ENCODE measurements at places on chromosomes 13 and 19.

- no peak for DNase-seq
Observed at GRCh38 chr19:42111811-42112210, 20.4 kb downstream of the POU2F2 start.

DNA sequence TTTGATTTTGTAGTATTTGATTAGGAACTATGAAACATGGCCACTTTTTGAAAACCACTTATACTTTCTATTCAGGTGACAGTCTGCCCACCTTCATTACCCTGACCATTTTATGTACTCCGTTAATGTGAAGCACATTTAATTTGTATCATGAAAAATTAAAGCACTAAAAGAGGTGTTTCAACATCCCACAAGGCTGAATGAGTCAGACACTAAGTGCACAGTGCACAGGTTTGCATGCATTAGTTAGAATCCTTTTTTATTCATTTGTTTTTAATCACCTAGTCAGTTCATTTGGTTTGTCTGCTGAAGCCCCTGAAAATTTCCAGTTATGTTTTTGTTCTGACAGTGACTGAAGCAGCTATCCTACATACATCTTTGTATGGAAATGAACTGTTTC lies 271.0 kb downstream of the SLITRK5 start:
- DNase-seq = no peak

DNA sequence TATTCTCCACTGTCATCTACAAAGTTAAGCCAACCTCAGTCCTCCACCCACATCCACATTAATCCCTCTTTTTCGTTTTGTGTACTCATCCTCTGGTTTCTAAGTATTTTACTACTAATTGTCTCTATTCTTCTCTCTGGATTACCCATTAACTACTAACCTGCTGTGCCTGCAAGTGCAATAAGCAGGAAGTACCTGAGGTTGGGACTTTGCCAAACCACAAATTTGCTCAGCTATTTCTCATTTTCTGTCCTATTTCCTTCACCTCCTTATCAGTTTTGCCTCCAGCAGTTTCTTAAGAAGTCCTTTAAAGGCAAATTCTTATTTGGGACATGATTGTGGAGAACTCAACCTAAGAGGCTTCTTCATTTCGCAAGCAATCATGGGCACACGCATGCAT lies 1708.9 kb downstream of the SLITRK5 start:
- DNase-seq = no peak

DNA sequence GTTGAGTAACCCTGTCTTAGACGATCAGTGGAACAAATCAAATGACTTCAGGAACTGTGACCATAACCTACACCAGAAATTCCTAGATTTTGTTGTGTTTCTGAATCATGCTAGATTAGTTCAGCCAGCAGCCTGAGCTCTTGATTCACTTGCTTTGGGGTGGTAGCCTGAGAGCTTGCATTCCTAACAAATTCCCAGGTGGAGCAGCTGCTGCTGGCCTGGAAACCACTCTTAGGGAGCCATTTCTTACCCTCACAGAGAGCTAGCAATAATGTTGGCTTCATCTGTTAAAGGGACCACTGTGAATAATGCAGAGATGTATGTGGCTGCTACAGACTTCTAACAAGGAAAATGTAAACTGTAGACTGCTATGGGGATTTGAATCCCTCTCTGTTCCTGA lies 388.1 kb upstream of the PRR20A start:
- no peak for DNase-seq

- peak; percentile 85 for DNase-seq
Observed at GRCh38 chr13:78779608-78780007, 120.7 kb upstream of the OBI1 start.

DNA sequence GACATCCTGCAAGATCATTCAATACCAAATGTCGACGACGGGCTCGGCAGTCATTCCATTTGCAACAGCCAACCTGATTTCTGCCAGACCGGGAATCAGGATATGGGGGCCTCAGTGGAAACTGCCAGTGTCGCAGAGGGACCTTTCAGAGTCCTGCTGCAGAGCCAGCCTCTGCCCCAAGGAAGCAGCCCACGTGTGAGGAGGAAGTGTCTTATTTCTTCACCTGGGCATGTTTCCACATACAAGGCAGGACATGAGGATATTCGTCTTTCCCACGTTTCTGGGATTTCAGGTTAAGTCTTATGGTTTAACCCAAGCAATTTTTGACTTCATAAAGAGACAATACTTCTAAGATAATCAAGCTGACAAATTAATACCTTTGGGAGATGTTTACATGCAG lies 69.9 kb downstream of the ABCC4 start:
- no peak for DNase-seq

DNA sequence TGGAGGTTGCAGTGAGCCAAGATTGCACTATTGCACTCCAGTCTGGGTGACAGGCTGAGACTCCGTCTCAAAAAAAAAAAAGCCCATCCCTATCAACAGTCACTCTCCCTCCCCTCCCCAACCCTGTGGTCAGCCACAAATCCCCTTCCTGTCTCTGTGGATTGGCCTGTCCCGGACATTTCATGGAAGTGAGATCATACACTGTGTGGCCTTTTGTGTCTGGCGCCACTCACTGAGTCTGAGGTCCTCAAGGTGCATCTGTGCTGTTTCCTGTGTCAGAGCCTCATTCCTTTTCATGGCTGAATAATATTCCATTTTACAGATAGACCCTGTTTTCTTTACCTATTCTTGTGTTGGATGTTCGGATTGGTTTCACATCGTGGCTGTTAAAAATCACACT lies 149.5 kb downstream of the PTPRS start:
- DNase-seq = no peak

DNA sequence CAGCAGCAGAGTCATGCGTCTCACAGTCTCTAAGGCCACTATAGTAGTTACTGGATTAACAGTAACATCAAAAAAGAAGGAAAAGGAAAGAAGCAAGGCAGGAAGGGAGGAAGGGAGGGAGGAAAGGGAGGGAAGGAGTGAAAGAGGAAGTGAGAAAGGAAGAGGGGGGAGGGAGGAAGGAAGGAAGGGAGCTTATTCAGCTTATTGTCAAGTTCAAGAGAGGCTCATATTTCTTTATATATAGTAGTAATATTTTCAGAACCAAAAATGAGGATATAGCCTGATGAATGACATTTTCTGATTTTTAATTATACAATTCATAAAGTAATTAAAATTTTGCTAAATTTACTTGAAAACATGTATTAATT lies 17.7 kb upstream of the RUBCNL start:
- DNase-seq = no peak

DNA sequence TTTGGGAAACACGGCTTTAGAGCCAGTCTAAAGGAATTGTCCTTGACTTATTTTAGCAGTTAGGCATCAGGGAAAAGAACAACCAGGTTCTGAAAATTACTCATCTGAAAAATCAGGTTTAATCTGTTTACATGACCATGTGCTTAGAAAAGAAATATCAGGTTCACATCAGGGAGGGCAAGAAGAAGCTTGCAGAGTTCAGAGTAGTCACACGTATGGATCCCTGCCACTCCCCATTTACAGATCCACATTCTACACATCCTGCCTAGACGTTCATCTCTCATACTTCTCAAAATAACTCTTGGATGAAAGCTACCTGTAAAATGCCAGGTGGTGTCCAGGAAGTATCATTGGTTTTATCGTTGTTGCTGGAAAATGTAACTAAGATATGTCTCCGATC lies 14.0 kb upstream of the PHF11 start:
- no peak for DNase-seq

DNA sequence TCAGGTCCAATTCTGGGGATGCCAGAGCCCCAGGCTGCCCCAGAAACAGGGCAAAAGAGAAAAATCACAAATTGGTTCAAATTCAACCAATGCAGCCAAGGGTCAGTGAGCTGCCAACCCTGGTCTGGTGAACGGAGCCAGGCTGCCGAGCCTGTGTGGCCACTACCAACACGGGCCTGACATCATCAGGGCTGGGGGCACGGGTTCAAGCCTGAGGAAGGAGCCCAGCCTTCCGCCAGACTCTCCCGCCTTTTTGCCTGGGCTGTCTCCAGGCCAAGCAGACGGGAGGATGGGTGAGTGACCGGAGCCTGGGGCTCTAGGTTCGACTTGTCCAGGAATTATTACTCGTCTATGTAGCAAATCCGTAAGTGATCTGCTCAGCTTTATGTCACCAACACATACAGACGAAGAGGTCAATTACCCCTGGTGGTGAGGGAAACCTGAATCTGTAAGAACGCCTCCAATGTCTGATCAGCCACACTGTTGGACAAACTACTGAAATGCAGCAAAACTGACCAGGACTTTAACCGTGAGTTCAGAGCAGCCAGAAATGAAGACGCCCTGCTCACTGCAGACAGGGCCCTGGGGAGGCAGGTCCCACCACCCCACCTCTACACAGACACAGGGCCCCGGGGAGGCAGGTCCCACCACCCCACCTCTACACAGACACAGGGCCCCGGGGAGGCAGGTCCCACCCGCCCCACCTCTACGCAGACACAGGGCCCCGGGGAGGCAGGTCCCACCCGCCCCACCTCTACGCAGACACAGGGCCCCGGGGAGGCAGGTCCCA lies 31.8 kb downstream of the RAB20 start:
- DNase-seq = no peak

GRCh38 chr19:7925171-7925851 lies 624 bp downstream of the CTXN1 start:
- DNase-seq = peak; percentile 75
